ENCODE measurements at places on chromosomes 7 and 10. TPM values are rescaled to one million over a fixed set of nuclear protein-coding genes. Genes with fewer than 3 reads are reported as not detected.

The SH2D4B gene
- 0.35 TPM for total RNA-seq

The STEAP2 gene
- 29.9 TPM for total RNA-seq

The LFNG gene
- total RNA-seq = 43.8 TPM

The CCDC172 gene
- total RNA-seq = not detected

The FAM25A gene
- not detected for total RNA-seq

The CUBN gene
- total RNA-seq = 3.5 TPM

The ATP6V0A4 gene
- not detected for total RNA-seq

The EVX1 gene
- 0.13 TPM for total RNA-seq

The FRAT1 gene
- 8.2 TPM for total RNA-seq

DNA sequence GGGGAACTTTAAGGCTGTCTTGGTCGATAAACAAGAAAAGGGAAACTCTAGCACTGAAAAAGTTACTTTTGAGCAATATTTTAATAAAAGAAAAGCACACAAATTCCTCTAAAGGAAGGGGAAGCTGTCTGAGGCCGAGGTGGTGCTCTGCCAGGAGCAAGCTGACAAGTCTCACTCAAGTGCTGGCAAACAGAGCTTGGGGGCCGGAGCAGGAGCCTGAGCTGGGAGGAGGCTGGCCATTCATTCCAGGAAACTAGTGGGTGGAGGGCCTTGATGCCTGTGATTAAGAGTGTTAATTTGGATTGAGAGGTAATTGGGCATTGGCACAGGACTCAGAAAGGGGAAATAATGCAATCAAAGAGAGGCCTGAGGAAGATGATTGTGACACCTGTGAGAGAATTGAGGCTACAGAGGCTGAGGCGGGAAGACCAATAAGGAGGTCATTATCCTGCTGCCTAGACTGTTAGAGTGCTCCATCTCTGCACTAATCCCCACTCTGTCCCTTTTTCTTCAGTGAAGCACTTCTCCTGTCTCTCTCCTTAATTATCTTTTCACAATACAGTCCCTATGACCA is 154.9 kb upstream of the COL1A2 start:
- no peak for DNase-seq

GRCh38 chr10:131249238-131249954 is 62.1 kb downstream of the TCERG1L start:
- no peak for DNase-seq

- no peak for DNase-seq
Measured at GRCh38 chr7:114412548-114412947, 2.1 kb upstream of the FOXP2 start.

DNA sequence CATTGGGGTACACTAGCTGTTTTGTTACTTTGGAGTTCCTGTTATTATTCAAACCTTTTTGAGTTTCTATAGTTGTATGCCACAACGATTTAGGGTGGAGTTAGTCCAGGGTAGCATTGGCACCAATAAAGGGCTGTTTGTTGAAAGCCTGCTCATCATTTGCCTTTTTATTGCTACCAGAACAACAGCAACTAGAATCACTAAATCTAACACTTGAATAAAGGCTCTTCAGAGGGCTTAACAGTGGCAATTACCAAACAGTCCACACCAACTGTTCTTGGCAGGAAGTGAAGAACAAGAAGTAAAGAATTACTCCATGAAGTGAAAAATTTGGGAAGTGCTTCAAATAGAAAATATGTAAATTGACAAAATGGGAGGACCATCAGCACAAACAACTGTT is 621.4 kb downstream of the PHTF2 start:
- no peak for DNase-seq

GRCh38 chr7:82390936-82391335 is 52.6 kb downstream of the CACNA2D1 start:
- DNase-seq = no peak

- no peak for DNase-seq
Measured at GRCh38 chr10:4503076-4503475, 322.9 kb upstream of the AKR1E2 start.

- no peak for DNase-seq
Measured at GRCh38 chr10:7794251-7795026, 6.5 kb downstream of the ATP5F1C start.

GRCh38 chr10:132332433-132332754 is 401 bp downstream of the LRRC27 start:
- DNase-seq = no peak

GRCh38 chr10:43689955-43690771 is 41.5 kb upstream of the ZNF32 start:
- peak; percentile 96 for DNase-seq

- no peak for DNase-seq
Measured at GRCh38 chr7:85185424-85186082, 1.3 kb downstream of the SEMA3D start.

DNA sequence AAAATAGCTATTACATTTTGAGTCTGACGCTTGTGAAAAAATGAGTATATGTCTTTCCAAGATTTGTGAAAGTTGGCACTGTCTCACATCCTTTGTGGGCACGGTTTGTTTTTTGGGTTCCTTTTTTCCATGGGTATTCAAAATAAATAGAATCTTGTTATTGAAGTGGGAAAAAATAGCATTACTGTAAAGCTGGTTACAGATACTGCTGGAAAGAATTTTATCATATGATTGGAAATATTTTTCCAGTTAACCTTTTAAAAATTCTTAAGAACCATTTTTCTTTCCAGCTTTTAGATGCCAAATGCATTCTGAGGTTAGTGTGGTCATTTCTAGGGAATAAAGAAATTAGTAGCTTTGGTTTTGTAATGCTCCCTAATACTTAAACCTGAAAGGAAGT is 11.4 kb downstream of the NET1 start:
- DNase-seq = no peak

DNA sequence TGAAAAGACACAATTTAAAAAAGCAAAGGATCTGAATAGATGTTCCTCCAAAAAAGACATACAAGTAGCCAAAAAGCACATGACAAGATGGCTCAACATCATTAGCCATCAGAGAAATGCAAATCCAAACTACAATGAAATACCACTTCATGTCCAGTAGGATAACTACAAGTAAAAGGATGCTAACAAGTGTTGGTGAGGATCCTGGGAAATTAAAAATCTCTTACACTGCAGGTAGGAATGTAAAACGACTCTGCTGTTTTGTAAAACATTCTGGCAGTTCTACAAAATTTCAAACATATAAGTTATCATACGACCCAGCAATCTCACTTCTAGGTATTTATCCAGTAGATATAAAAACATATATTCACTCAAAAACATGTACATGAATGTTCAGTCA is 161.3 kb downstream of the SRPK2 start:
- no peak for DNase-seq

GRCh38 chr7:35697414-35698175 is 2.7 kb upstream of the HERPUD2 start:
- DNase-seq = no peak

- DNase-seq = no peak
Measured at GRCh38 chr10:89836840-89837164, 135.4 kb downstream of the KIF20B start.

DNA sequence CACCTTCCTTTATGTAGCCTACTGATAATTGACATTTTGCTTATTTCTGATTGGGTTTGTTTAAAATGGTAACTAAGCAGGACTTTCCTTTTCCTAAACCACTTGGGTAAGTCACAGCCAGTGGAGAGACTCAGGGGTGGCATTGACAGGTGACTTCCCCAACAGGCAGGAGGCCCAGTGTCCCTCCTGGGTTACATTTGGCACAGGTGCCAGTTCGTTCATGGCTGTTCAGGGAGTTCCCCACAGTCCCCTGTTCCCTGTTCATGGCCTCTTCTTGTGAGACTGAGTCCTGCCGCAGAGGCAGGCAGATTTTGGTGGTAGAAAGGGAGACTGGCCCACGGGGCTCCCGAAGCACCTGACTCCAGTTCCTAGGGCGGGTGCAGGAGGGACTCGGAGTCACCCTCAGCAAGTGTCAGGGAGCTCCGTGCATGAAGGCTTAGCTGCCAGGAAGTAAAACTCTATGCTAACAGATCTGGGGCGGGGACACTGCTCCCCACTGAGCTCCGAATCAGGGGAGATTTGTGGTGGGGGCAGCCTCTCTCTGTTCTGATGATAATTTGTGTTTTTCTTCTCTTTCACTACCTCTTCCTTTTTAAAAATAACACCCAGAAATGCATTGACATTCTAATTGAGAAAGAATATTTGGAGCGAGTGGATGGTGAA is 84.1 kb downstream of the EZH2 start:
- DNase-seq = no peak

- DNase-seq = no peak
Measured at GRCh38 chr7:91424371-91424770, 160.1 kb downstream of the FZD1 start.

DNA sequence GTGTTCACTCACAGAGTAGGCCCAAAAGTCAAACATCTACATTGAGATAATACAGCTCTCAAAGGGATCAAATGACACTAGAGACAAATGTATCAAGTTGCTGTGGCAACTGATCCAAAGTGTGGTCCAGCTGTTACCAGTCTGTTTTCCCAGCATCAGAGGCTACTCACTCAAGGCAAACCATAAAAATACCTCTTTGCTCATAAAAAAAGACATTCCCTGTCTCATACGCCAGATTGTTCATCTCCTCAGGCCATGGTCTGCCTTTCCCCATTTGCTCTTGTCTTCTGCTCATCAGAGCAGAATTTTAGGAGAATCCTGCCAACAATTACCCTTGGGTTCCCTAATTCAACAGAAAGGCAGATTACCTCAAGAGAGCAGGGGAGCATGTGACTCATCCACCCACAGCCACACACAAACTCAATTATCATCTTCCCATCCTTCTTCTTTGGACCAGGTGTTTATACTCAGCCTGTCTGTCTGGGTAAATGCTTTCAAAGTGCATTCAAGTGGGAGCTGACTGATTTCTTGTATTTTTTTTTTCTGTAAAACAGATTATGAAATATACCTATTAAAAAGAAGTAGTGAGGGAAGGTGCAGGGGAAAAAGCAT is 226.5 kb upstream of the HPS1 start:
- no peak for DNase-seq

- no peak for DNase-seq
Measured at GRCh38 chr7:131365838-131366237, 38.2 kb downstream of the MKLN1 start.

- DNase-seq = no peak
Measured at GRCh38 chr7:142338633-142339501, 81.0 kb upstream of the PRSS58 start.

GRCh38 chr7:150462413-150462812 is 12.0 kb downstream of the GIMAP8 start:
- no peak for DNase-seq

GRCh38 chr10:110735620-110736027 is 91.5 kb downstream of the RBM20 start:
- no peak for DNase-seq

- no peak for DNase-seq
Measured at GRCh38 chr7:22563032-22563501, 63.1 kb upstream of the STEAP1B start.
